GM19239 (cell line): ENCODE measurements at places on chromosomes 7 and 10.

DNA sequence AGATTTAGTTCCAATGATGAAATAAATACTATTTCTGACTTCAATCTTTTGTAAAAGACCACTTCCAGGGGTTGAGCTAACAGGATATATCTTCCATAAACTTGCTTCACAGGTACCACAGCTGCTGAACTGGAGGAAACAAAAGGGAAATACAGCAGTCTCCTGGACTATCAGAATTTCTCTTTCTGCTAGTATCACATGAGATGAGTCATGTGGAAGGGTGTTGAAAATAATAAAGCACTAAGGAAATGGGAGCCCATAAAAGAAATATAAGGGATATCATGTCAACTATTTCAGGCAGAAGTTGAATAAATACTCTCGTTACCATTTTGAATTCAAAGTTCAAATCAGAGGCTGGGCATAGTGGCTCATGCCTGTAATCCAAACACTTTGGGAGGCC is 250.3 kb upstream of the NFE2L3 start:
- no peak for DNase-seq

DNA sequence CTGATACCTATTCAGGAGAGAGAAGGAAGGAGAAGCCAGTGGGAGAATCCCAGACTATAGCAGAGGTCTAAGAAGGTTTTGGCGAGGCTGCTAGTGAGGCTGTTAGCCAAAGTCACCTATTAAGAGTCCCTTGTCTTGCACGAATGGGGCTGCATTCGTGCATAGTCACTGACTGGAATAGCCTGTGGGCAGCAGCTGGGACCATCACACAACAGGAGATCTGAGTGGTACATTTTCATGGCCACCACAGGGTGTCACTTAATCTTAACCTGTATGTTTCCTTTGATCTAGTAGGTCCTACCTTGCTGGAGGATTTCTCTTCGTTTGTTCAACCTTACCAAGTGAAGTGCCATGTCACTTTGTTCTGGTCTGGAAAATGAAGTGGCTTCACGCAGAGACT is 319.9 kb downstream of the BMPER start:
- no peak for DNase-seq

GRCh38 chr7:82762880-82763279 is 319.3 kb upstream of the CACNA2D1 start:
- no peak for DNase-seq

DNA sequence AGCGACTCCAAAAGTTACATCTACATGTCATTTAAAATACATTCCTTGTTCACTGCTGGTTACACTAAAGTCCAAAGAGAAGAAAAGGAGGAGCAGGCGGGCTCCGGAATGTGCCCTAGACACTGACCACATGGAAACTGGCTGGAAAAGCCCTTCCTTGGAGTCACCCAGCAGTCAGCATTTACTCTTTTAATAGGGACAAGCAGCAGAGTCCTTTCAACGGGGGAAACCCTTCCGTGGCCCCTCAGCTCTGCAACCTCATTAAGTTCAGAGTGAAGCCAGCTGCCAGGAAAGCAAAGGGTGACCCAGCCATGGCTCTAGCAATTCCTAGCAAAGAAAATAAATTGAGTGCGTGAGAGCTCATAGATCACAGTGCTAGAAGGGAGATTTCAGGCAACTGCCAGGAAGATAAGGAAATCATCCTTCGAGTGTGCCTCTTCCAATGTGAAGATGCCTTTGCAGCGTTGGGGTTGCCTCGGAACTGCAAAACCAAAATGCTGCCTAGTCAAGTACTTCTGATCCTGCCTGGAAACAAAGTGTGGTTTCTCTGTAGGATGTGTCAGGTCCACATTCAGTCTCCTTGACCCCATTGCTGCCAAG is 101.6 kb downstream of the SORBS1 start:
- DNase-seq, result no peak

DNA sequence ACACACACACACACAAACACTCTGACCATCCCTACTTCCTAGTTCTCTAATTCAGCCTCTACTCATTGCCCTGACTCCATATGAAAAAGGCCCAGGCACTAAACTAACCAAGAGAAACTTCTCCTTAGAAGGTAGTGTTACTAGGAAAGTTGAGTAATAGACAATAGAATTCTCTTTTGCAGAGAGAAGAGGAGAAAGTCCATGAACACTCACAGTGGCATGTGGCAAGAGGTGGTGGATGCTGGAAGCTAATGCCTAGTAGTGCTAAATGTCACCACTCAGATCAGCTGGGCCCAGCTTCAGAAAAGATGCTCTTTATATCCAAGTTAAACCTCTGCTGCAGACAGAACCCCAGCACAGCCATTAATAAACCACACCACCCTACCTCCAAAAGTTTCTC is 58.2 kb downstream of the SORBS1 start:
- no peak for DNase-seq

DNA sequence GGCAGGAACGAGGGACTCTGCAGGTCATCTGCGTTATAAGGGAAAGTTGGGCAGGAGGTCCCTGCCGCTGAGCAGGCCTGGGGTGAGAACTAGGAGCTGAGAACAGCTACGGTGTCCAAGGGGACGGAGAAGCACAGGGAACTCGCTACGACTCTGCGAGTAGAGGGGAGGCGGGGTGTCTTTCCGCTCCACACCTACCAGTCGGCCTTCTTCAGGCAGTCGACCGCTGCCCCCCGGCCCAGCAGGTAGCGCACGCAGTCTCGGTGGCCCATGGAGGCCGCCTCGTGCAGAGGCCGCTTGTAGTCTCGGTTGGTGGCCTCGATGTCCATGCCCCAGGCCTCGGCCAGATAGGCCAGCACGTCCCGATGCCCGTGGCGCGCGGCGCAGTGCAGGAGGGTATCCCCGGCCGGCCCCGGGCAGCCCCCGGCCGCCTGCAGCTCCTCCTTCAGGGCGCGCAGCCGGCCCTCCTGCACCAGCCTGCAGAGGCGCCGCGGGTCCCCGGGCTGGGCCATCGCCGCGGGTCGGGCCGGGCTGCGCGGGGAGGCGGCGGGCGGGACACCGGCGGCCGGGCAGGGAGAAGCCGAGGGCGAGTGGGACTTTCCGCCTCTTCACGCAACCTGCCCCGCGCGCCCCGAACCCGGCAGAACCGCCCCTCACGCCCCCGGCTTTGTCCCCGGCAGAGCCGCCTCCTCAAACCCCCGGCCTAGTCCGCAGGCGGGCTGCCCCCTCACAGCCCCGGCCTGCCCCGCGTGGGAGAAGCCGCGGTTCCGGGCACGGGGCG is 660 bp downstream of the ANKRD16 start:
- no peak for DNase-seq

GRCh38 chr7:48090095-48090805 is 1.2 kb downstream of the UPP1 start:
- no peak for DNase-seq

DNA sequence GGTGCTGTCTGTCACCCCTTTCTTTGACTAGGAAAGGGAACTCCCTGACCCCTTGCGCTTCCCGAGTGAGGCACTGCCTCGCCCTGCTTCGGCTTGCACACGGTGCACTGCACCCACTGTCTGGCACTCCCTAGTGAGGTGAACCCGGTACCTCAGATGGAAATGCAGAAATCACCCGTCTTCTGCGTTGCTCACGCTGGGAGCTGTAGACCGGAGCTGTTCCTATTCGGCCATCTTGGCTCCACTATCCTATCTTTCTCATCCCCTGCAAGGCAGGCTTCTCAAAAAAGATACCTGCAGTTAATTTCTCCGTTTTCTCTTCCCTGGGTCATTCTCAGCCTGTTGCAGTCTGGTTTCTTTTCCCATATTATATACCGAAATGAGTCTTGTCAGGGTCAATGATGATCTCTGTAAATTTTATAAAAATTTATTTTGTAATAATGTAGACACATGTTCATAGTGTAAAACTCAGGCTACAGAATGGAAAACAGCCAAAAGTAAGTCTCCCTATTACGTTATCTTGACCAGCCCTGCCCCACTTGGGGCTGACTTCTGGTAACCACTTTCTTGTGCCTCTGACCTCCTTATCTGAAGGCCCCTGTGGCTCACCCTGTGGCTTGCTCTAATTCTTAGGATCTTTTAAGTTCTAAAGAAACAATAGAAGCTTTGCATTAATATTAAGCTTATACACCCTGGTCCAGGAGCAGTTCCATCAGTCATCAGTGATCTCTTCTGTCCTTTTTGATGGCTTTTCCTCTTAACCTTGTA is 20.7 kb downstream of the BLVRA start:
- no peak for DNase-seq

DNA sequence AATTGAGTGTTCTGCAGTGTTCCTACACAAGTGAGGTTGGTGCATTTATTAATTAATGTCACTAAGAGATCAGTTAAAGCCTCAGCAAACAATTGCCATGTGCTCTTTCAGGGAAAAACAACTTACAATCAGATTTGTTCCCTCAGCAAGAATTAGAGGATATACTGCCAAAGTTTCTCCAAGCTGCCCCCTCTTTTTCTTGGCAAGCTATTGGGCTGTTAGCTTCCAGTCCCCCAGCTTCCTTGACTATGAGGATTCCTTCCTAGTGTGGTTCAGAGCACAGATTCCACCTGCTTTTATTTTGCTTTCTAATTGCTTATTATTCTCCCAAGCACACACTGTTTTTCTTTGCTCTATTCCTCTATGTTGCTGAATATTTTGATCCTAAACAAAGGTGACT is 112.7 kb downstream of the RBM20 start:
- no peak for DNase-seq

DNA sequence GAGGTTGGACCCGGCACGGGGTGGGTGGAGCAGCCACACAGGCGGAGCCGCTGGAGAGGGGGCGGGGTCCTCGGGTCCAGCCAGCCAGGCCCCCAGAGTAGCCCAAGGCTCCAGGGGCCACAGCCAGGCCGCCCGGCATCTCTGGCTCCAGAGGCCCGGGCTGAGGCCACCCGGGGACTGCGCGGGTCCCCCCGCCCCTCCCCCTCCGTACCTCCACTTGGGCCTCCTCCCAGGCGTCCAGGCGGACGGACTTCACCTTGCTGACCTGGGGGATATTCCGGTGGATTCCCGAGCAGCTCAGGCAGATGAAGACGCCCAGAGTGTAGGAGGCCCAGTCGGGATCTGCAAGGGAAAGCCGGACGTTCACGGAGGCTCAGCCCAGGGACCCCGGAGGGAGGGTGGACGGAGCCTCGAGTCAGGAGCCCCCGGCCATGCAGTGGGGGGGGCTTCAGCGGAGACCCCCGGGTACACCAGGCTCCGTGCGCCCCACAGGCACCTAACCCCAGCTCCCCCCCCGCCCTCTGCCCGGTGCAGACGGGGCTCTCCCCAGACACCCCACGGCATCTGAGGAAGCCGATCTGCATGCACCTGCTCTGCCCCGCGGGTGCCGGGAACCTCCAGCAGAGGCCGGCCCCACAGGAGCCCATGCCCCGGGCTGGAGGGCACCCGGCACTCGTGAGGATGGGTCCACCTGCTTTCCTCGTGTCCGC is 19.2 kb downstream of the ADAP1 start:
- no peak for DNase-seq

GRCh38 chr7:909358-910329 is 33.3 kb downstream of the GET4 start:
- peak; percentile 59 for DNase-seq

GRCh38 chr7:114835303-114835702 is 86.6 kb upstream of the MDFIC start:
- no peak for DNase-seq

GRCh38 chr10:59337201-59337652 is 25.1 kb downstream of the FAM13C start:
- DNase-seq, result no peak

GRCh38 chr7:66859794-66860645 is 61.0 kb upstream of the TMEM248 start:
- no peak for DNase-seq

DNA sequence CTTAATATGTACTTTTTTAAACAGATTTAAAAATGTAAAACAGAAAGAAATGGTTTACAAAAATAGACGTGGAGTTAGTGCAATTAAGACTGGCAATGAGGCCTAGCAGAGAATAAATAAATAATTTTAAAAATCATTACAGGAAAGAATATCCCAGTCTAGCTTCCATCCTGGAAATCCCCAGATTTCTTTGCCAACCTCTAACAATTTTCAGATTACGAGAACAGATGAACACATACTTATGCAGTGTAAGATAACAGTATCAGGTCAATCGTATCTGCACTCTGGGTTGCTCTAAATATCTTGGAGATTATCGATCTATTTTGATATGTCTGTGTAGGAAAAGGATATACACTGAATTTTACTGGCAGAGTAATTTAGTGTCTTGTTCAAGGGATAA is 210.5 kb downstream of the SEMA3A start:
- no peak for DNase-seq

GRCh38 chr7:143384148-143384547 is 3.0 kb downstream of the ZYX start:
- DNase-seq, result no peak

DNA sequence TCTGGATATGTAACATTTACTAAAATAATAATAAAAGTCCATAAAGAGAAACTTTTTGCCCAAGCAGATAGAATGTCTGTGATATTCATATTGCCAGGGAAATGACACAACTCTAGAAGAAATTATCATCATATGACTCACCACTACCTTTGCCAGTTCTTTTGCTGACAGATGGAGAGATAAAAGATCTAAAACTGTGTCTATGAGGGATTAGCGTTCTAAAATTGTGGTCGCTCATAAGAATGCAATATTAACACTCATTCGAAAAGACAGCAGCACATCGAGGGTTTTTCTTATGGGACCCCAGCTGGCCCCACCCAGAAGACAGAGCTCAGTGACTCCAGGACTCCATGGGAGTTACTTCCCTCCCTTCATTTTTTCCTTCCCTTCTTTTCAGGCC is 16.6 kb upstream of the LANCL2 start:
- no peak for DNase-seq

- no peak for DNase-seq
Observed at GRCh38 chr7:129225931-129226572, 1.2 kb downstream of the AHCYL2 start.

DNA sequence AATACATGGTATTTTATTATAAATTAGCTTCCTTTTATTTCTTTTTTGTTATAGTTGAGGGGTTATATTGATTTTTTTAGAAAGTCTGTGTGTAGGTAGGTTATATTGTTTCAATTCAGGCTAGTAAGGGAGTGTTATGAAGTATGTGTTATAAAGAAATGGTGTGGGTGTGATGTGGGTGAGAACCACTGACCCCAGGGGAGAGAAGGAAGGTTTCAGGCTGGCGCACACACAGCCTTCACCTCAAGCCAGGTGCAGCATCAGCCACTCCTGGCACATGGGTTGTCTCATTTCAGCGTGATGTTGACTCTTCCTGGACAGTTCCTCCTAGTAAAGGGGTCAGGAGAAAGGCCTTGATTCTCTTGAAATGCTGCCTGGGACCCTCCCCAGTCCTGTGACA is 291.3 kb downstream of the POU6F2 start:
- no peak for DNase-seq
